ENCODE measurements at places on chromosomes 4 and X.

DNA sequence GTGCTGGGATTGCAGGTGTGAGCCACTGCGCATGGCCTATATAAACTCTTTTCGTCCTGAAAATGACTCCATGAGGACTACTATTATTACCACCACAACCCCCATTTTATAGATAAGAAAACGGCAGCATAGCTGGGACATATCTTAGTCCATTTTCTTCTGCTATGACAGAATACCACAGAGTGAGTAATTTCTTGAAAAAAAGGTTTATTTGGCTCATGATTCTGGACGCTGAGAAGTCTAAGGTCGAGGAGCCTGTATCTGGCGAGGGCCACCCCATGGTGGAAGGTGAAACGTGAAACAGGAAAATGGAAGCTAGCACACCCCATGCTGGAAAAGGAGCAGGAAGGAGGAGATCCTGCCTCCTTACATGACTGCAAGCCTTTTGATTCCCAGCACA, 68.9 kb downstream of the SMIM20 start:
- DNase-seq, result no peak

GRCh38 chrX:48794340-48794910, 7.4 kb upstream of the HDAC6 start:
- no peak for DNase-seq

DNA sequence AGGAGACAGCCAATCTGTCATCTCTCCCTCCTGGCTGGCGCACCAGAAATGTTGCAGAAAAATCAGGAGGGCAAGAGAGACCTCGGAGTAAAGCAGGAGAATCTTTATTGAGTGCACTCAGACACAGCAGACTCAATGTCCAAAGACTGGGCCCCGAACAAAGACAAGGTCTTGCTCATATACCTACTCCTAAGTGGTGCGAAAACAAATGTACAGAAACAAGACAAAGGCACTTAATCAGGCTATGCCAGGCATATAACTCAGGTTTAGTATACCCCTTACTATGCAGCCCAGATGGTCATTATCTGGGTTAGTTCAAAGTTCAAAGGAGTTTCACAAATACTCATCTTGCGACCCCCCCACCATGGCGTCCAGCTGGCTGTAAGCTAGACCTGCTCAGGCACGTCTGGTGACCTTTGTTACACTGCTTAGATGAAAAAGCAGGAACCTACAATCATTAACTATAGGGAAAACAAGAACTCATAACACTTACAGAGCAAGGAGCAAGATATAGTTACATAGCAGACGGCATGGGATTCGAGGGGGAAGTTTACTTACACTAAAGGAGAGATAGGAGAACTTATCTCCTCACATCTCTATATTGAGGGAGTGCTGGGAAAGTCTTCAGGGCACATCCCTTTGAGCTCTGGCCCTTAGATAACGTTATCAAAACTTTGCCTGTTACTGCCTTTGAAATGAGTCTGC, 27.5 kb downstream of the SULT1E1 start:
- no peak for DNase-seq

DNA sequence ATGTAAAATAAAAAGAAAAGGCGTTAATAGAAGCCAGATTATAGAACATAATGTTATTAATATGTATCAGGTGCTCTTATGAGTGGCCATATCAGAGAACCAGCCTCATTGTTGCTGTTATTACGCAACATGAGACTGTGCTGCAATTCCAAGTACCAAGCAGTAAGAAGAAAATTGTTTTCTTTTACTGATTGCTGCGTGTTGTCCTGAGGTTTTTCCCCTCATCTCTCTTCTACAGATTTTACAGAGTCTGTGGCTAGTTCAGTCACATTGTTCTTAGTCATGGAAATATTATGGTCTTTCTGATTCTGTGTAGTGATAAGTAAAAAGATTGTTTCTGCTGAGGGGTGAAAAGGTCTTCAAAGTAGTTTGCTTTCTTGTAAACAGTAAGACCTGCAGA, 55.9 kb downstream of the NPNT start:
- no peak for DNase-seq

GRCh38 chrX:53550756-53551463, 116.7 kb upstream of the HSD17B10 start:
- DNase-seq, result no peak

- no peak for DNase-seq
These were observed 10.1 kb upstream of the ADH1A start for GRCh38 chr4:99300934-99301333.

DNA sequence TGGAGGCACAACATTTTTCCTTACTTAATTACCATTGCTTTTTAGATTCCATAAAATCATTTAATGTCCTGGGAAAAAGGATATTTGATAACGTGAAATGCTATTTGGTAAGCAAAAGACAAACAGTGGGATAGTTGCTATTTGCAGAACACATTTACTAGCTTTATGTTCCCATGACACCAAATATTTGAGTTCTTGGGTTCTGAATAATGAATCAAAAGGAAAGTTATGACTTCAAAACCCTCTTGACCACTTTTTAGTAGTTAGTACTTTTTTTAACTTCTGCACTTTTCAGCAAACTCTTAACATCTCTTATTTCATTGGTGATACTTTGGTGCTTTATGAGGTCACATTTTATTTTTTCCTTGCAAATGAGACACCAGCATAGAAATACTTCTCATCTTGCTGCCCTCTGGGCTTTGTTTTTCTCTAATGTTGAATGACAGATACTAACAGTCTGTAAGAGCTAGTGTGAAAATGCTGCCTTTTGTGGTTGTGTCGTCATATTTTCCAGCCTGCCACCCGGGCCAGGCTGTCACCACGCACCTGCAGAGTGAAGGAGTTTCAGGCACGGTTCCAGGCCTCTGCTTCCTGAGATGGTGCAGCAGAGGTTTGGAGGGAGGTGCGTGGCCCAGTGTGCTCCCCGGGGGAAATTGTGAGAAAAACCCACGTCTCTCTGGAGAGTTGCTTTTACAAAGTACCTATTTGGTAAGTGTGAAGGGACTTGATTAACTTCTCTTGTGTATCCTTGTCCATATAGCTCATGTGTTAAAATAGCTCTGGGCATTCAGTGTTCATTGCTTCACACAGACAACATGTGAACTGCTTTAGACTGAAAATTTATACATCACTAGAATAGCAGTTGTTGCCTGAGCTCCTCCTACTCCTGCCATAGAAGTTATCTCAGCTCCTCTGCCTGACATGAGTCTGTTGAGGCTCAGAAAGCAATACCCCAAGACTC, 34.7 kb downstream of the MSL3 start:
- DNase-seq, result peak; percentile 82
